Astrocyte of the spinal cord (primary cell): ENCODE measurements at places on chromosomes 2 and 18.
A peak's percentile ranks its signal among the peaks of the same experiment; 100 is the strongest.

DNA sequence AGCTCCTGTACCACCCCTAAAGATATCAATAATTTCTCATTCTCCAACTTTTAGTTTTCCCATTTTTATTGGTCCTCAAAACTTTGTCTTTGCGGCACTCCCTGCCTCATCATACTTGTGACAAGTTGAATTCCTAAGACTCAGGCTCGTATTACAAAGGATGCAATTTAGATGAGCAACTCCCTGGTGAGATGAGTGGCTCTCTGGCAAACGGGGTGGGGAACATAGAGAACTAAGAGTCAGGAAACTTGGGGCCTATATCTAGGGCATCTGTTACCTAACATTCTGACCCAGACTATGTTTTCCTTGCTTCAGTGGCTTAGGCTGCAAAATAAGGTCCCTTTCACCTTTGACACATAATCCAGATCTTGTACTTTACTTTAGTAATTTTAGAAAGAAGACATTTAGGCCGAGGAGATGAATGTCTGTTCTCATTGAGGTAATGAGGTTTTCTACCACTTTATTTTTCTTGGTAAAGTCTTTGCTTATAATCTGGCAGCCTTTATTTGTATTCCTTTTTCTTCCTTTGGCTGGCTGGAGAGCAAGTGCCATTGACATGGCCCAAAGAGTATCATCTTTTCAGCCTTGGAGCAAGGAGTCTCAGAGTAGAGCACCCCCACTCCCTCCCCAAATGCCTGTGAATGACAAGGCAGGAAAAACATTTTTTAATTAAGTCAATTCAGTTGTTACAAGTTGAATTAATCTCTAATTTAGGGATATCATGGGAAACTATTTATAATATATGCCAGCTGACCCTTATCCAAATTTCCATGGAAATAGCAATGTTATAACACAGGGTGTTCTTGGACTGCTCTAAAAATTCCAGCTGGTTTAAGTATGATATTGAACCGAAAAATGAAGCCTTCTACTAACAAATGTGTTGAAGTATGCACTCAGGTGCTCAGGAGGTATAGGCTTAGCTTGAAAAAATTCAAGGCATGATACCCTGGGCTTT, 15.2 kb downstream of the TSPYL6 start:
- peak; percentile 69 for DNase-seq

DNA sequence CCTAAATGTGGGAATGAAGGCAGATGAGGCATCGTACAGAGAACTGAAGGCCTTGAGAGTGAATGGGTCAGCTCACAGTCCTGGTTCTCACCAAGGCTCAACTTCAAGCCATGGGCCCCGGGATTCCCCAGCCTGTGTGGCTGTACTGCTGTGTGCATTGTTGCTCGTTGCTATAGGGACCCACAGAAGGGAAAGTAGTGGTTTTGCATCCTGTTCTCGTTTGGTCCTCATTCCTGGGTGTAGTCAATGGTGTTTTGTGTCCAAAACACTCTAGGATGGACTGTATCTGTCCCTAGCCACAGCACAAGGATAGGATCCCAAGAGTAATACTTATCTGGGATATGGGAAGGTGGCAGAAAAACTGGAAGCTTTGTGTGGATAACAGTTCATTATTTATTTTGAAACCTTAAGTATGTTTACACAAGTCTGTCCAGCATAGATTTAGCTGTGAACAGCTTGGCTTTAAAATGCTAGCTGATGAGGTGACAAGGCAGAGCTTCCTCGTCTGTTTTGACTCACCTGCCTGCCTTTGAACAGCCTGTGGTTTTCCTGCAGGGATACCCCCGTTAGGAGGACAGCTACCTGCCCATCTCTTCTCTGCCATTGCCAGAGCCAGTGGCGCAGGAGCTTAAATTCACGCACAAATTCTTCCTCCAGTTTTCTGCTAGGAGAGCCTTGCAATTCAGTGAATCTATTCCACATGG, 85.0 kb downstream of the WDSUB1 start:
- DNase-seq = peak; percentile 77

DNA sequence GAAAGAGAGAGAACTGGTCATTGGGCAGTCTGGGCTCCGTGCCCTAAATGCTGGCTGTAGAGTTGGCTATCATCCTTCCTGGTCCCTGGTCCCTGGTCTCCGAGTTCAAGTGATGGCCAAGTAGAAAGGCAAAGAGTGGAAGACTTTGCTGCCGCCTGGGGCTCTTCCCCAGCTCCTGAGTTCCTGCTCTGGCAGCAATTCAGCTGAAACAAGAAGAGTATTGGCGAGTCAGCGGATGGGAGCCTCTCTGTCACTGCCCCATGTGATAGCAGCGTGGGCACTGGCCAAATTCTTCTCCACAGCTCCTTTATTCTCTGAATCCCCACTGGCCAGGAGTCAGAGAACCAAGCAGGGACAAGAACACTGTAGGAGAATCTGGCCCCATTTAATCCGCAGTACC, 351.0 kb upstream of the POU3F3 start:
- DNase-seq = no peak

DNA sequence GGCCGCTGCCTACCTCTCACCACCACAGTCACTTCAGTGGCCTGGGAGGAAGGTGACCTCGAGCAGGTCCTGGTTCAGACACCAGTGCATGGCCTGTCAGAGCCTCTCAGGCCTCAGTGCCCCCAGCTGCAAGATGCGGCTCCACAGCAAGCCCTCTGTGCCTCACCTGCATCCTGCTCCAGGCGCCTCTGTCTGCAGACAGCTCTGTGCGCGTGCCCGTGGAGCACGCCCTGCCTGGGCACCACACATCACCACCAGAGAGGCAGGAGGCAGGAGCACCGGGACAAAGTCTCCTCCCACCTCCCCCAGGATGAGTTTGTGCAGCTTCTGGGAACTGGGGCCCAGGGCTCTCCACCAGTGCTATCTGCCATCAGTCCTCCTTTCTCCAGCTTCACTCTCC, 98.7 kb downstream of the TFCP2L1 start:
- DNase-seq = no peak

- no peak for DNase-seq
Observed at GRCh38 chr2:101998896-101999789, 7.4 kb downstream of the IL1R2 start.

DNA sequence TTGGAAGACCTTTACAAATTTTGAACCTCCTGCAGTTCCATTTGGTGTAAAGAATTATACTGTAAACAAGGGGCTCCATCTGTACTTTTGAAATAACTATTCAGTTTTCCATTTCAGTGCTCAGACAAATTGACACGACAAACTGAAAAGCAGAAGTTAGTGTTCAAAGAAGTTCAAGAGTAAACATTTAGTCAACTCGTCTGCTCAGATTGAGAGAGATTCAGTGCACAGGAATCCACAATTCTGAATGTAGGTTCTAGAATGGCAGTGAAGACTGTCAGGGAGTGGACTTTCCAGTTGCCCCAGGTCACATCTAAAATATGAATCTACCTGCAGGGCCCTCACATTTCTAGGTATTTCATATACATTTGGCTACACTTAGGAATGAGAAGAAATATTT, 322.3 kb upstream of the TCF4 start:
- DNase-seq = no peak

DNA sequence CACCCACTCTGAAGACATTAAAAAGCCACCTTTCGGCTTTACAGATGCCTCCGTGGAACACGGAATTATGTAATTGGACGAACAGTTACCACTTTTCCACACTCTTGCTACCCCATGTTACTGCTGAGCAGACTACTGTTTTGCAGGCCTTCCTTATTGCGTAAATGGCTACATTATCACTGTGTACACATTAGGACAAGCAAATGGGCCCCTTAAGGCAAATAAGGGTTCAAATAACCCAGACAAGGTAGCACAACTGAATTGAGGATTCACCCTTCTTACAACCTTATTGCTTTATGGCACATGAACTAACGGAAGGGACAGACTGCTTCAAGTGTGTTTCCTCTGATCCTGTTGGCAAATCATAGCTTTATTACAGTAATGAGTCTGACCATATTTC, 832.2 kb upstream of the FANCL start:
- DNase-seq = no peak

- no peak for DNase-seq
Observed at GRCh38 chr2:158837645-158838044, 42.5 kb downstream of the DAPL1 start.

DNA sequence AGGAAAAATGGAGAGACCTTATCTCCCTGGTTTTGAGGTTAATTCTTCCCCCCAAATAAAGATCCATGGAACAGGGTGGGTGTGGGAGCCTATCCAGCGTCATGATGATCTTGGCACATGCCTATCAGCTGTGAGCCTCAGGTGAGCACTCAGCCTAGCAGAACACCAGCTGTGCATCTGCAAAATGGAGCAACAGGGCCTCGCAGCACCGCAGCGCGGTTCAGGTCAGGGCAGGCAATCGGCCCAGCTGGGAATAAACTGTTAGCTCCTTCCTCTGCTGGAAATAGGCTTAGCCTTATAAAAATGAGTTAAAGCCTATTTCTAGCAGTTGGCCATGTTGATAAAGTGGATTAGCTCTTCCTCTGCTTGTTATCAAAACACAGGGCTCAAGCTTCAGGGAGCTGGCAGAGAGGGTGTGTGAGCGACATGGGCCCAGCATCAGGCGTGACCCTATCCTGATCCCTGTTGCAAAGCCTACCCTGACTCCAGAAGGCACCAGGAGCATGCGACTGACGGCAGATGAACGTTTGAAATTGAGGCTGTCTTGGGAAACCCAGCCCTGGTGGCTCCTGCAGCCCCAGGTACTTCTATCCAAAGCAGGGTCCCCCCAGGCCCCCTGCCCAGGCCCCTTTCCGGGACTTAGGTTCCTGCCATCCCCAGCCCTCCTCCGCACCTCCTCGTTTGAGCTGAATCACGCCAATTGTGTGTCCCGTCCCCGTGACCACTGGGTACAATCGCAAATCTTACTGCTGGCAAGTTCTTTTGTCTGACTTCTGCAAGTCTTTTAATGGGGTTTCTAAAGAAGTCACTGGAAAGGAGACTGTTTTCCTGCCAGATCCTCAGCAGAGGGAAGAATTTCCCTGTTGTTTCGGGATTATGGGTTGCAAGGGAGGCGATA, 35.4 kb downstream of the ARHGEF4 start:
- DNase-seq = no peak

GRCh38 chr18:811182-811891, 705 bp downstream of the YES1 start:
- DNase-seq = peak; percentile 28

DNA sequence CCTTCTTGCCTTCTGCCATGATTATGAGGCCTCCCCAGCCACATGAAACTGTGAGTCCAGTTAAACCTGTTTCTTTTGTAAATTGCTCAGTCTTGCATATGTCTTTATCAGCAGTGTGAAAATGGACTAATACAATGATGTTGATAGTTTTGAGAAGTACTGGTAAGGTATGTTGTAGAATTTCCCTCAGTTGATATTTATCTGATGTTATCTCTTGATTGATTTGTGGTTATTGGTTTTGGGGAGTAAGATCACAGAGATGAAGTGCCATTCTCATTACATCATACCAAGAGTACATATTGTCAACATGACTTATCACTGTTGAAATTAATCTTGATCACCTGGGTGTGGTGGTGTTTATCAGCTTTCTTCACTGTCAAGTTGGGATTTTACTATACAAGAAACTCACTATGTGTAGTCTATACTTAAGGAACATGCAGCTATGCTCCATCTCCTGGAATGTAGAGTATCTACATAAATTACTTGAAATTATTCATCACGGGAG, 5.1 kb upstream of the SPAG16 start:
- DNase-seq = no peak

GRCh38 chr2:66437109-66437690, 2.3 kb downstream of the MEIS1 start:
- DNase-seq = peak; percentile 54

- no peak for DNase-seq
Observed at GRCh38 chr2:59461127-59461526, 1092.3 kb downstream of the BCL11A start.

DNA sequence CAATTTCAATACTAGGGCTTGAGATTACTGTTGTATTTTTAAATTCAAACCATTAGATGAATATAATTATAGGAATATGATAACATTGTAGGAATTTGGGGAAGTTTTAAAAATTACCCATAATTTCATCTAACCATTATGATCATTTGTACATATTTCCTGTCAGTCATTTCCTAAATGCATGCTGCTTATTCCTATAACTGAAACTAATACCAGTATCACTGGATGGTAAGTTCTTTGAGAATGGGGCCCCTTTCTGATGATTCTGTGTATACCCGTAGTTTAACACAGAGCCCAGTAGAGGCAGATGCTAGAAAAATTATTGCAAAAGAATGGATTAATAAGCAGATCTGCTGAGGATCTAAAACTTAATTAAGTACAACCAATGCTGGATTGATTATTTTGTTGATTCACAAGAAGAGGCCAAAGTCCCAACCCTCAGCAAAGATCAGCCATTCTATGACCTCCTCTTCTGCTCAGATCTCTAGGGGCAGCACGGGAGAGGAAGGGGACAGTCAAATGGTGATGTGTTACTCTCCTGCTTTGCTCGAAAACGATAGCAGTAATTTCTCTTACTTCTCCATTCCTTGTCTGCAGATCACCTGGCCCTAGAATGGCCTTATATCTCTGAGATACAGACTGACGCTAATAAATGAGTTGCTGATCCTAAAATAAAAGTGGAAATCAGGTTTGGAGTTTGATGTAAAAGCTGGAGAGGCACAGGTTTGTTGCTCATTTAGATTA, 69.5 kb upstream of the PELI1 start:
- DNase-seq = no peak

DNA sequence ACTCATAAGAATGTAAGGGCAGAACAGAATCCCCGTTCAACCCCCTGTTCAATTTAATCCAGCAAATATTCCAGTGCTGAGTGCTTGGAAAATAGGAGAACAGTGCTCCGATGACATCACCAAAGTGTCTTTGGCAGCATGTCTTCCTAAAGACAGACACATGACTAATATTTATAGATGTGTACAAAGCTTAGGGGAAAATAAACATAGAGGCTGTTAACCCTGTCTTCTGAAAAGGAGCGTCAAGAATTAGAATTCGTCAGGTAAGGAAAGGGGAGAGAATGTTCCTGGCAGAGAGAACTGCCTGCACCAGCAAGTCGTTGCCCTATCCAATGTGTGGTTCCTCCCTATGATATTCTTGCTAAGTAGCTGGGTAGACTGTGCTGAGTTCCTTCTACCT, 72.7 kb downstream of the PLB1 start:
- no peak for DNase-seq

DNA sequence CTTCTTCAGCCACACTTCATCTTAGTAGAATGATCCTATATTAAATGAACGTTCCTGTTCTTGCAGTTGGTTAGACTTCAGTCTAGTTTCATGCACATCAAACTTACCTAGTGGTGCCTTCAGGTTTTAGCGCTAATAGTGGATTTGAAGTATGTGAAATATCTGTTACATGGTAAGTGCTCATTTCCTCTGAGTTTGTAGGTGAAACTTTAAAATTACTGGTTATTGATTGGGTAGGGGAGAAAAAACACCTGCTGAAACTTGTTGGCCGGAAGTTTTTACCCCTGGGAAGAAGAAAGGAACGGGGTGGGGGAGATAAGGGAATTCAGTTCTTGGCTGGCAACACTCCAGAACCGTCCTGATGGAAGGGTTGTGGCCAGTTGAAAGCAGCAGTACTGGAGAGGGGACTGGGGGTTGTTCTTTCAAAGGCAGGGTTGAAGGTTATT, 112.8 kb downstream of the SPTBN1 start:
- no peak for DNase-seq

DNA sequence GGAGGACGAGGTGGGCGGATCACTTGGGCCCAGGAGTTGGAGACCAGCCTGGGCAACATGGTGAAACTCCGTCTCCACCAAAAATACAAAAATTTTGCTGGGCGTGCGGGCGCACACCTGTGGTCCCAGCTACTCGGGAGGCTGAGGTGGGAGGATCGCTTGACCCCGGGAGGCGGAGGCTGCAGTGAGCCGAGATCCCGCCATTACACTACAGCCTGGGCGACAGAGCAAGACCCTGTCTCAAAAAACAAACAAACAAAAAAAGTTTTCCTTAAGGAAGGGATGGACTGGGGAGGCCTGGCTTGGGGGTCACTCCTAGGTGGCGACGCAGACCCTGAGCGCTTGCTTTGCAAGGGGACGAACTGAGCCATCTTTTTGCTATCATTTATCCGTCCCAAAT, 882 bp downstream of the PLA2R1 start:
- no peak for DNase-seq
